ENCODE measurements at places on chromosomes 3 and 15. TPM values are rescaled to one million over a fixed set of nuclear protein-coding genes. Genes with fewer than 3 reads are reported as not detected.

- DNase-seq: peak; percentile 41
These were observed 1.0 kb upstream of the ATP2C1 start for GRCh38 chr3:130892759-130893375.

The GALNT15 gene
- not detected for total RNA-seq

DNA sequence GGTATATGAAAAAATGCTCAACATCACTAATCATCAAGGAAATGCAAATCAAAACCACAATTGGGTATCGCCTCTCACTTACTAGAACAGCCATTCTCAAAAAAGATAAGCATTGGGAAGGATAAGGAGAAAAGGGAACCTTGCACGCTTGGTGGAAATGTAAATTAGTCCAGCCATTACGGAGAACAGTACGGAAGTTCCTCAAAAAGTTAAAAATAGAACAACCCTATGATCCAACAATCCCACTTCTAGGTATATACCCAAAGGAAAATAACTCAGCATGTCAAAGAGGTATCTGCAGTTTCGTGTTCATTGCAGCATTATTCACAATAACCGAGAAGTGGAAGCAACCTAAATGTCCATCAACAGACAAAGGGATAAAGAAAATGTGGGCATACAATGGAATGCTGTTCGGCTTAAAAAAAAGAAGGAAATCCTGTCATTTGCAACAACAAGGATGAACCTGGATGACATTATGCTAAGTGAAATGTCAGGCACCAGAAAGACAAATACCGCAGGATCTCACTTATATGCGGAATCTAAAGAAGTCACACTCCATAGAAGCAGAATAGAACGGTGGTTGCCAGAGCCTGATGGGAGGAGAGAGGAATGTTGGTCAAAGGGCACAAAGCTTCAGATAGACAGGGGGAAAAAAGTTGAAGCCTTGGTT lies 11.7 kb upstream of the CMTM7 start:
- no peak for DNase-seq

DNA sequence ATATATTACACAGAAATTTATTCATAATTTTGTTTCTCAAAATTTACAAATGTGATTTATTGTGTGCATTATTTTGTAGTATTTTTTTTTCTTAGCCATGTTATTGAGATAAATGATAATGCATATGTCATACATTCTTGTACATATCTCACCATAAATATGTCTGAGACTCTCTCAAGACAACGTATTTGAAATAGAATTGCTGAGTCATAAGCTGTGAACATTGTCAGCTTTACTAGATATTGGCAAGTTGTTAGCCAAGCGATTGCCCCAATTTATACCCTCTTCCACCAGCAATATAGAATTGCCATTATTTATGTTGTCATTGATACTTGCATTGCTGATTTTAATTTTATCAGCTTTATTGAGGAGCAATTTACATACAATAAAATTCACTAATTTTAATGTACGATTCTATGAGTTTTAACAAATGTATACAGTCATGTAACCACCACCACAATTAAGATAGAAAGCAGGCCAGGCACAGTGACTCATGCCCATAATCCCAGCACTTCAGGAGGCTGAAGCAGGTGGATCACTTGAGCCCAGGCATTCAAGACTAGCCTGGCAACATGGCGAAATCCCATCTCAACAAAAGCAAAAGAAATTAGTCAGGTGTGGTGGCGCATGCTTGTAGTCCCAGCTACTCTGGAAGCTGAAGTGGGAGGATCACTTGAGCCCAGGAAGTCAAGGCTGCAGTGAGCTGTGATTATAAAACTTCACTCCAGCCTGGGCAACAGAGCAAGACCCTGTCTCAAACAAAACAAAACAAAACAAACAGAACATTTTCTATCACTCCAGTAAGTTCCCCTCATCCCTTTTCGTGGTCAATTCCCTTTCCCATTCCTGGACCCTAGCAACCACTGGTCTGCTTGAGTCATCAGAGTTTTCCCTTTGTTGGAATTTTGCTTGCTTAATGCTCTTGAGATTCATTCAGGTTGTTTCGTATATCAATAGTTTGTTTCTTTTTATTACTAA lies 373.1 kb downstream of the MFSD1 start:
- DNase-seq: no peak
